ENCODE measurements at places on chromosomes 6 and 20.

DNA sequence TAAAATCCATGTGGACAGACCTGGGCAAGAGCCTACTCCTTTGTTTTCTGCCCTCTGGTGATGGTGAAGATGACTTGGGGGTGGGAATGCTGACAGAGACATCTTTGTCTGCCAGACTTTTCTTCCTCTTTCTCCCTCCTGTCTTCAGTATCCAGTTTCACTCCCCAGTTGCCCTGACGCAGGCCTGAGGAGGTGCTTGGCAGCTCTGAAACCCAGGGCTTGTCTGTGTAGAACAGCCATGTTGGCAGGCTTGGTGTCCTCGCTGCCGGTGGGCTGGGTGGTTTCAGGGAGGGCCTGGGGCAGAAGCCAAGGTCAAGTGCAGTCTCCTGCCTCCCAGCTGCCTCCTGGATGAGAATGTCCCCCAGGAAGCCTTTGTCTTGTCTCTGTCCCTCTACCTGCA, 22.5 kb downstream of the CCDC167 start:
- no peak for DNase-seq

DNA sequence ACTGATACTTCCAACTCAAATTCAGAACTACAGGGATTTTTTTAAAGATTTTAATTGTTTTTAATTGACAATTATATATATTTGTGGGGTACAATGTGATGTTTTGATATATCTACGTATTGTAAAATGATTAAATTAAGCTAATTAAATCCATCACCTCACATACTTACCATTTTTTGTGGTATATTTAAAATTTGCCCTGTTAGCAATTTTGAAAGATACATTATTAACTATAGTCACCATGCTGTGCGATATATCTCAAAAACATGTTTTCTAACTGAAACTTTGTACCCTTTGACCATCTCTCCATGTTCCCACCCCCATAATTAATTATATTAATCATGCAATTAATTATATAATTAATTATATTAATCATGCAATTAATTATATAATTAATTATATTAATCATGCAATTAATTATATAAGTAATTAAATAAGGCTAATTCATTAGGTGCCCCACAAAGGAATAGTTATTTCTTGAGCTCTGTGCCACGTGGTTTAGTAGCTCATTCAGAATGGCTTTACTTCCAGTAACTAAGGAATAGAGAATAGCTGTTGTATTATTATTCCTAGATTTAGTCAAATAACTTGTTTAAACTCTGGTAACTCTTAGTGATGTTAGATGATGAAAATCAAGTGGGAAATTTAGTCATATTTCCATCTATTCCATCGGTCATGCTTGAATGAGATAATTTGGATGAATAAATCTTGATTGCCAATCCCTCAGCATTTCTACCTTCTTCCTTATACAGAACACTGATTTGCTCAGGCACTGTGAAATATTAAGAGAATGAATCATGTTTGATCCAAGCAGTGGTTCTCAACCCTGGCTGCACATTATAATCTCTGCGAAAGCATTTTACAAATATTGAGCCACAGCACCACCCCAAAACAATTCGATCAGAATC, 25.1 kb downstream of the LOC128125822 start:
- DNase-seq, result no peak

- no peak for DNase-seq
Observed at GRCh38 chr6:101608703-101609102, 215.2 kb downstream of the GRIK2 start.

DNA sequence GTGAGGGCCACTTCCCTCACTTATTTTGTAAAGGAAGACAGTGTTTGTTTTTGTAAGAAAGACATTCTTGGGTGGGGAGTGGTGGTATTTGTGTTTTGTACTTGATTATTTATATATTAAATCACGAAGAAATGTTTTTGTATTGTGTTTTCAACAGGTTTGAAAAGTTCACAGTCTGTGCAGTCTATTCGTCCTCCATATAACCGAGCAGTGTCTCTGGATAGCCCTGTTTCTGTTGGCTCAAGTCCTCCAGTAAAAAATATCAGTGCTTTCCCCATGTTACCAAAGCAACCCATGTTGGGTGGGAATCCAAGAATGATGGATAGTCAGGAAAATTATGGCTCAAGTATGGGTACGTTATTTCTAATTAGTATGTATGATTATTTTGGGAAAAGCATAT, 137.2 kb downstream of the NCOA3 start:
- no peak for DNase-seq

DNA sequence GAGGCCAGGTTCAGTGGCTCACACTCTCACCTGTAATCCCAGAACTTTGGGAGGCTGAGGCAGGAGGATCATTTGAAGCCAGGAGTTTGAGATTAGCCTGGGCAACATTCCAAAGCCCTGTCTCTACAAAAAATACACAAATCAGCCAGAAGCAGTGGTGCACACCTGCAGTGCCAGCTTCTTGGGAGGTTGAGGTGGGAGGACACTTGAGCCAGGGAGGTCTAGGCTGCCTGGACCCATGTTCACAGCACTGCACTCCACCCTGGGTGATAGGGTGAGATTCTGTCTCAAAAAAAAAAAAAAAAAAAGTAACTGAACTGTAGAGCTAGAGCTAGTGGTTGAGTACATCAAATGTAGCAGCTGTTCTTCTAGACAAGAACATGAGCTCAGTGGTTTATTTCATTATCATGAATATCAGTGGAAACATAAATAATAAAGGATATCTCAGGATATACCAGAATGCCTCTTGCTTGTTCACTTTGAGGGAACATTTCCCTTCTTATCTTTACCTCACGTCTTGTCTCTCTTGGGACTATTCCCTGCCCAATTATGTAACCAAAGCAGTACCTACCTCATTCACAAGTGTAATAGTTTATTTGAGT, 17.6 kb downstream of the NANP start:
- no peak for DNase-seq

DNA sequence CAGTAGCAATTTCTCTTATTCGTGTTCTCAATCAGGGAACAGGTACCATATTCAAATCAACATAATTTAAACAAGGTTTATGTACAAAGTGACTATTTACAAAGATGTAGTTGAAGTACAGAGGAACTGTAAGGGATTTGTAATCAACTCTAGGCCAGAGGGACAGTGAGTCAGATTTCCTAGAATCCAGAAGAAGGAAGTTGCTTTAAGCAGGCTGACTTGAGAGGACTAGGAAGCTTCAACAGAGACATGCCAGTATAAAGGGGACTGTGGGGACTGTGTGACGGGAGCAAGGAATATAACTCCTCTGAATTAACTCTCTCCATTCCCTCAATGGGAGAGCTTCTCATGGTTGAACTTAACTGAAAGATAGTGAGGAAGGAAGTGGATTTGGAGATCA, 427.4 kb upstream of the JAG1 start:
- no peak for DNase-seq

DNA sequence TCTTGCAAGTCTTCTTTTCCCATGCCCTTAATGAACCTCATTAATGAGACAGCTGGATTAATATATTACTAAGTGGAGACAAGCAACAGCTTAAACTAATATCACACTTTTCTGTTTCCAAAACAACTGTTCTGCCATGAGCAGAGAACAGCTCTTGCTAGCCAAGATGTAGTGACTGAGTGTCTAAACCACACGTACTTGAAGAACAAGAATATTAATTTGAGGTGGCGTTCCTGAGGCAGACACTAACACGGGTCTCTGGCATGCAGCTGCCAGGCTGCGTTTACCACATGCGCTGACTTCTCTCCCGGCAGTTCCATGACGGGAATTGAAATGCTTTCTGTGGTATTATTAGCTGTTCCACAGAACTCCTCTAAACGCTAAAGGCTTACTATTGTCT, 80.6 kb downstream of the FNDC1 start:
- no peak for DNase-seq

DNA sequence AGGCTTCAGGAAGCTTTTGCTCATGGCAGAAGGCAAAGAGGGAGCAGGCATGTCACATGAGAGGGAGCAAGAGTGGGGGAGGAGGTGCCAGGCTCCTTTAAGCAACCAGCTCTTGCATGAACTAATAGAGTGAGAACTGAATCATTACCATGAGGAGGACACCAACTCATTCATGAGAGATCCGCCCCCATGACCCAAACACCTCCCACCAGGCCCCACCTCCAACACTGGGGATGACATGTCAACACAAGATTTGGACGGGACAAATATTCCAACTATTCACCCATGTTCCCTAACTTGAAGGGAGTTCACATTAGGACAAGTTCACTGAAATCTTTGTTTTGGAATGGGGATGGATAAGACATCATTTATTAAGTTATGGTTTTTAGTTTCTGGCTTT, 155.2 kb upstream of the ESR1 start:
- no peak for DNase-seq

- DNase-seq, result no peak
Observed at GRCh38 chr6:6926856-6927255, 180.9 kb upstream of the RREB1 start.

DNA sequence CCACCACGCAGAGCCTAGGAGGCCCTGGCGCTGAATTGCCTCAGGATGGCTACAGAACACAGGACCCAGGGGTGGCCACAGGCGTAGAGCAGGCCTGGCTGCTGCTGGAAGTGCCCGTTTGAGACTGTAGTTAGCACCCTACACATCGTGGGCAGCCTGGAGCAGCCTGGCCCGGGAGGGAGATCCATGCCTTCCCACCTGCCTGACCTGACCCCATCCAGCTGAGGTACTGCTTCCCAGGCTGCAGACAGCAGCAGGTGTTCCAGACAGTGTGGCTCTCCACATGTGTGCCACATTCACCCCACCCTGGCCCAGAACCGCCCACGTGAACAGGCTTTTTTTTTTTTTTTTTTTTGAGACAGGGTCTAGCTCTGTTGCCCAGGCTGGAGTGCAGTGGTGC, 20.9 kb upstream of the MAP1LC3A start:
- no peak for DNase-seq

GRCh38 chr6:104473021-104473429, 386.7 kb downstream of the HACE1 start:
- no peak for DNase-seq

- DNase-seq, result no peak
Observed at GRCh38 chr6:144546807-144547206, 261.7 kb downstream of the UTRN start.

DNA sequence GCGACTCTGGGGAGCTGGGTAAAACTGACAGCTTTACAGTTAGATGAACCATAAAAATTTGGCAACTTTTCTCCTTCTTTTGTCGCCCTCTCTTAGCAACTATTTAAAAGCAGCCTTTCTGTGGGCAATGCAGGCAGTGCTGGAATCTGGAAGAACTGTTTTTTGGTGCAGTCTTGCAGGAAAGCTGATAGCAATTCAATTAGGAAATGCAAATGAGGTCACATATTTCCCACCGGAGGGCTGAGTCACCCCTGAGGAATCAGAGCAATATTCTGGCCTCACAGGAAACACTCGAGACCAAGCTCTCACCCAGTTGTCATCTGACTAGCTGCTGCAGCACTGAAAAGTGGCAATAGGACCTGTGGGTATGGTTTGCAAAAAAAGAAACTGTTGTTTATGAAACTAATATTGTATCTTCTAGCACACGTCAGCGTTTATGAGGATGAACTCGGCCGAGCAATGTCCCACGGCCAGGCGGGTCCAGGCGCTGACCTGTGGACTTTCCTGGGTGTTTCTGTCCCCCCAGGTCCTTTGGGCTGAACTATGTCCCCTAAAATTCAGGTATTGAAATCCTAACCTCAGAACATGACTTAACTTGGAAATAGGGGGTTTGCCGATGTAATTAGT, 312.3 kb downstream of the TAF4 start:
- DNase-seq, result no peak

- no peak for DNase-seq
Observed at GRCh38 chr20:41587523-41587922, 30.7 kb downstream of the CHD6 start.

GRCh38 chr6:3910106-3910663, 61.0 kb downstream of the FAM50B start:
- DNase-seq, result no peak

- no peak for DNase-seq
Observed at GRCh38 chr6:34274129-34274528, 25.3 kb upstream of the SMIM29 start.

GRCh38 chr20:4026093-4026601, 10.8 kb upstream of the RNF24 start:
- no peak for DNase-seq

- no peak for DNase-seq
Observed at GRCh38 chr20:35899064-35899463, 55.2 kb downstream of the SCAND1 start.

DNA sequence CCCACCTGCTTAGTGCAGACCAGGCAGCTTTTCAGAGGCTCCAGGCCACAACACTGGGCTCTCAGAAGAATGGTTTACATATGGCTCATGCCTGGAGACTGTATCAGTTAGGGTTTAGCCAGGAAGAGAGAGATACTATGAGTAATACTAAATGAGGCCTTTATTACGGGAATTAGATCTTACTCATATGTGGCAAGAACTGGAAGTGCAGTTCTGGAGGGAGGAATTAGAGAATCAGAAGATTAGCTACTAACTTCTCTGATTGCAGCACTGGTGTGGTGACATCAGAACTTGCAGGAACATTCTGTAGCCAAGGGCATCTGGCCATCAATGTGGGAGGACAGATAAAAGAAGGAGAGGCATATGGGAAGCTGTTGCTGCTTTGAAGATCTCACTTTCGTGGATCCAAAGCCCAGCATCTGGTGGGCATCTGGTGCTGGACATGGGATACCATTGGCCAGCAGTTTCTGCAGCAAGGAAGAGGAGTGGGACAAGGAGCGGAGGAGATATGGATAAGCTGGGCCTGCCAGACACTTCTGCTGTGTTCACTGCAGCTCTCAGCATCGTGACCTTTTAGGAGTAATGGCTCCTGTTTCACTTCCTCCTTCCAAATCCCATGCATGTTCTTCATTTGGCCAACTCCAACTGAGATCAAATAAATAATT, 248.5 kb downstream of the BTBD3 start:
- DNase-seq, result no peak

- no peak for DNase-seq
Observed at GRCh38 chr6:117264692-117265409, 507 bp upstream of the VGLL2 start.

DNA sequence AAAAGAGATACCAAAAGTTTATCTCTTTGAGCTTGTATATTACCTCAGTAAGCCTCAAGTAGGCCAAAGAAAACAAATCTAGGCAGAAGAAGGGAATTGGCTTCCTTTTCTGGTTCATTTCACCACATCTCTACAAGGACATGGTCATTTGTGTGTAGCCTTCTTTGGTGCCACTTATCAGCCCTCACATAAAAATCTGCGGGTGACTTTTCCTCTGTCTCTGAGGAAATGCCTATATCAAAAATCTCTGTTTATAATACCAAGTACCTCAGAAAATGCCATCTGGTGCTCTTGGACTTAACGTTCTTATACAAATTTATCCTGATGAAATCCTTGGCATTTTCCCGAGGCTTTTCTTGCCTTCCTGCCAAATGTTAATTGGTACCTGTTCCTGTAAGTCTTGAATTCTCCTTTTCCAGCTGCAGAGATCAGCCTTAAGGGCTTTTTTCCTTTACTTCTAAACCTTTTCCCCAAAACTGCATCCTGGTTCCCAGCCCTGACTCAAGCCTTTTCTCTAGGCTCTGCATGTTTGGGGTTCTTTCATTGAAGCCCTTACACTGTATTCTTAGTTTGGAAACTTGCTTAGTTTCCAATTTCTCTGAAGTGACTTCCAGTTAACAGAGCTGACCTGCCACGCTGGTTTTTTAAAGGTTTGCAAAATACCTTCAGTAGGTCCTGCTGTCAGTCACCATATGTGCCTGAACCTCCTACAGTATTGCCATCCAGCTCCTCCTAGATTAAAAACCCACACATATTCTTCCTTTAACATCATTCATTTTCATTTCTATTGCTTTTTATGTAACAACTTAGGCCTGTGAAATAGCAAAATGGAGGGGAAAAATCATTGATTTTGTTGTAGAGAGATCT, 191.2 kb upstream of the PREP start:
- DNase-seq, result no peak

GRCh38 chr6:48087448-48087847, 23.5 kb downstream of the PTCHD4 start:
- DNase-seq, result no peak

Data from stimulated activated CD4-positive, alpha-beta T cell treated with anti-CD3 and anti-CD28 coated beads, Interleukin-12 subunit alpha, Interleukin-12 subunit beta, amount 100 ng/mL, for 24 hours (primary cell).